NCI-H446 treated with DMSO at 0.1 percent for 48 hours (cell line): ENCODE measurements at places on chromosomes 1 and 21.
A peak's percentile ranks its signal among the peaks of the same experiment; 100 is the strongest.

GRCh38 chr1:194347200-194347599 lies 1160.8 kb upstream of the B3GALT2 start:
- no peak for DNase-seq

GRCh38 chr1:14163246-14163645 lies 435.2 kb upstream of the KAZN start:
- DNase-seq: no peak

DNA sequence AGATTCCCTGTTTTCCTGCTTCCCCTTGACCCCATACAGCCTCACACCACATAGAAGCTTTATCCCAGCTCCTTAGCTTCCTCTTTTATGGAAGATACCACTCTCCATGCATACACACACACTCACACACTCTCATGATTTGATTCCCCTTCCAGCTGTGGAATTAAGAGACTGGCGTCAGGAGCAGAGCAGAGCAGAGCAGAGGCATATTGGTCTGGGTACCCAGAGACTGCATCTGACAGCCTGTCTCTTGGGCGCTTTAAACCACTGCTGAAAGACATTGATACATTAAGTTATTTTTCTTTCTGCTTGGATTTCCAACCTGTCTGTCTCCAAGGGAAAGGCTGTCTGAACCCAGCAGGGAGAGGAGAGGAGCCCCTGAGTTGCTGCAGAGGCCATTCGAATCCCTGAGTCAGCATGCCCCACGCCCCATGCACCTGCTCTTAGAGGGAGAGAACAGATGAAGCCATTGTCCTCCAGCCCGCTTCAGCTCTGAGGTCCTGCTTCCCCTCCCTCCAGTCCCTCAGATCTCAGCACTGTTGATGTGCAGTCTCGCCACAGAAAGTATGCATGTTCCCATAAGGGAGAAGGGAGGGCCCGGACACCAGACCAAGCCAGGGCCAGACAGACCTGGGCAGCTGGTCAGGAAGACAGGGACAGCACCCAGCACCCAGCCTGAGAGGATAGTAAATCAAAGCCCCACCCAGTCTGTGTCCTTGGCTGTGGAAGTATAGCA lies 66.7 kb upstream of the GJB5 start:
- DNase-seq: no peak

- DNase-seq: no peak
These were observed 237.0 kb upstream of the HOOK1 start for GRCh38 chr1:59577774-59578173.

DNA sequence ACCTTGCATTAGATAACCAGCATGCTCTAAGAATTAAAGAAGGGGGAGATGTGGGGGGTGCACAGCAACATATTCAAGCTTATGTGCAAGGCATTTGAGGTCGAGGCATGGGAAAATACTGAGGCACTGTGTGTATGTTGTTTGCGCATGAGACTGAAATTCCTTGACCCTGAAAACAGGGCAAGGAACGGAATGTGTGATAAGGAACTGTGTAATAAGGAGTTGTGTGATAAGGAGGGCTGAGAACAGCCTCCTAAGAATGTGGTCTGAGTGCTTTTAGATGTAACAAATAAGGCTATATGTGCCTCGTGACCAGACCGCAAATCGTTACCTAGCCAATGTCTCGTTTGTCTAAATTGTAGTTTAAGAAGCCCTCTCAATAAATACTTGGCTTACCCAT lies 26.5 kb upstream of the ITLN1 start:
- no peak for DNase-seq

- DNase-seq: no peak
These were observed 32.1 kb upstream of the DDAH1 start for GRCh38 chr1:85496941-85497582.

DNA sequence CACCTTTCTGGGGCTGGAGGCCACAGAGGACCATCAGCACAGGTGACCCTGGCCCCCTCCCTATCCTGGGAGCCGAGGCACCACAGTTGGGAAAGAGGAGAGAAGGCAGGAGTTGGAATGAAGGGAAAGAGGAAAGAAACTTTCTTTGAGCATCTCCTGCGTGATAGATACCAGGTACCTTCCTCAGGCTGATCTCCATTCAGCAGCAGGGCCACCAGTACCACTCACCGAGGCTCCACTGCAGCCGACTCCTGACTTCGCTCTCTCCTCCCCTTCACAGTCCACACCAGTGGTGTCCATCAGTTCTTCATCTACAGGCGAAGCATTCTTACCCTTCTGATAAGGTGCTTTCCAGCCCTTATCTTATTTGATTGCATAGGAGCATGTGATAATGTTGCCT lies 55.3 kb downstream of the LGR6 start:
- DNase-seq: no peak

GRCh38 chr1:198072177-198072576 lies 84.6 kb upstream of the NEK7 start:
- DNase-seq: no peak

- DNase-seq: no peak
These were observed 192.6 kb upstream of the FGGY start for GRCh38 chr1:59104191-59104760.

GRCh38 chr1:31745096-31745945 lies 18.8 kb downstream of the ADGRB2 start:
- peak; percentile 33 for DNase-seq

- no peak for DNase-seq
These were observed 14.9 kb downstream of the KLHDC7A start for GRCh38 chr1:18495635-18496034.

GRCh38 chr1:70358921-70359564 lies 4.5 kb upstream of the ANKRD13C start:
- DNase-seq: no peak

GRCh38 chr1:244665771-244666217 lies 12.9 kb downstream of the DESI2 start:
- DNase-seq: no peak

- no peak for DNase-seq
These were observed 406 bp downstream of the HTR1D start for GRCh38 chr1:23216771-23217420.

DNA sequence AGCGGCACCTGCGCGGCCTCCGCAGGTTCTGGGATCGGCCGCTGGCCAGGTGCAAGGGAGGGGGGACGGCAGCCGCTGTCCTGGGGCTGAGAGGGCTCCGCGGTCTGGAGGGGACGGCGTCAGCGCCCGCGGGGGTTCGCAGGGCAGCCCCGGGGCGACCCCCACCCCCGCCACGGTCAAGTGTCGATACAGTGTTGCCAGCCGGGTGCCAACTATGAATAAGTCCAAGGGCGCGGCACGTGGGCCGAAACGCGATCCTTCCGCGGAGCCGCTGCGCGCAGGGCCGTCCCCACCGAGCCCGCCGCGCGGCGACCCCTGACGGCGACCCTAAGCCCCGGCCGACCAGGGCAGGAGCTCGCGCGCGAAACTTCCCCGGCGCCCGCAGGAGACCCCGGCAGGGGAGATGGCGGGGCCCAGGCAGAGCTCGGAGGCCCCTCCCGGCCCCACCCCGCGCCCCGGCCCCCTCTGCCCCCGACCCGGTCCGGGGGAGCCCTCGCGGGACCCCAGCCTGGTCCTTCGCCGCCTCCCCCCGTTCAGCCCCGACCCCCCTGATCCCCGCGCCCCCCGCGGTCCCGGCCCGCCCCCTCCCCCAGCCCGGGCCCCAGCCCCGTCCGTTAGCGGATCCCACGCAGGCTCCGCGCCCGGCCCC lies 586 bp upstream of the AGPAT3 start:
- no peak for DNase-seq

- DNase-seq: no peak
These were observed 511 bp upstream of the SNX27 start for GRCh38 chr1:151611288-151611790.
